Anterior cingulate cortex (tissue), 58 donors: ENCODE measurements at places on chromosomes 6 and 20.

DNA sequence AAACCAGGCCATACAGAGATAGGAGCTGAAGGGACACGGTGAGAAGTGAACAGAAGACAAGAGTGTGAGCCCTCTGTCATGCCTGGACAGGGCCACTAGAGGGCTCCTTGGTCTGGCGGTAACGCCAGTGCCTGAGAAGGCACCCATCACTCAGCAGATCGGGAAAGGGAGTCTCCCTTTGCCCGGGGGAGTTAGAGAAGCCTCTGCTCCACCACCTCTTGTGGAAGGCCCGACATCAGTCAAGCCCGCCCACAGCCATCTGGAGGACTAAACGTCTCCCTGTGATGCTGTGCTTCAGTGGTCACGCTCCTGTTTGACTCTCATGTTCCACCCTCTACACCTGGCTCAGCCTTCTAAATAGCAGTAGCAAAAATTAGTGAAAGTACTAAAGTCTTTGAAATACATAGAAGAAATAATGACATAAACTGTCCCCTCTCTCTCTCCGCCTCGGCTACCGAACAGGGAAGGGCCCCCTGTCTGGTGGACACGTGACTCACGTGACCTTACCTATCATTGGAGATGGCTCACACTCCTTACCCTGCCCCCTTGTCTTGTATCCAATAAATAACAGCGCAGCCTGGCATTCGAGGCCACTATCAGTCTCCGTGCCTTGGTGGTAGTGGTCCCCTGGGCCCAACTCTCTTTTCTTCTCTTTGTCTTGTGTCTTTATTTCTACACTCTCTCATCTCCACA lies 66.7 kb downstream of the RPP21 start:
- DNase-seq: no peak

GRCh38 chr20:62518911-62519310 lies 43.1 kb upstream of the GATA5 start:
- DNase-seq: no peak

- DNase-seq: no peak
Observed at GRCh38 chr6:43963203-43963602, 164.0 kb downstream of the MRPL14 start.

- peak; percentile 50 for DNase-seq
Observed at GRCh38 chr6:4647414-4648365, 128.5 kb upstream of the CDYL start.

- no peak for DNase-seq
Observed at GRCh38 chr6:57106990-57107389, 17.0 kb downstream of the ZNF451 start.

DNA sequence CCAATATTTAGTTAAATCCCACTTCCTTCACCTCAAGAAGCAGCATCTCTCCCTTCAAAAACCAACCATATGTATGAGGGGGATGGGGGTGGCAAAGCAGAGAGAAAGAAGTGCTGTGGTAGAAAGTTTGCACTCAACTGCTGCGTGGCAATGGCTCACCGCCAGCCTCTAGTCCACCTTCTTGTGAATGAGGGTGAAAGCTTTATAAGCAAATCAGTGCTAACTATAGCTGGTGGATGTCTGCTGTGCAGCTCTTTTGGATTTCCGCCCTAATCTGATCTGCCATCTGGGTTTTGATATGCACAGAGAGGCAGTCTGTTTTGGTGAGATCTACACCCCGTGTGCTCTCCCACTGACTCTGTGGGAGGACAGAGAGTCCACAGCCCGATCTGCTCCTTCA lies 281.2 kb upstream of the SUPT3H start:
- DNase-seq: no peak

GRCh38 chr6:146357578-146358430 lies 185.8 kb upstream of the RAB32 start:
- no peak for DNase-seq

DNA sequence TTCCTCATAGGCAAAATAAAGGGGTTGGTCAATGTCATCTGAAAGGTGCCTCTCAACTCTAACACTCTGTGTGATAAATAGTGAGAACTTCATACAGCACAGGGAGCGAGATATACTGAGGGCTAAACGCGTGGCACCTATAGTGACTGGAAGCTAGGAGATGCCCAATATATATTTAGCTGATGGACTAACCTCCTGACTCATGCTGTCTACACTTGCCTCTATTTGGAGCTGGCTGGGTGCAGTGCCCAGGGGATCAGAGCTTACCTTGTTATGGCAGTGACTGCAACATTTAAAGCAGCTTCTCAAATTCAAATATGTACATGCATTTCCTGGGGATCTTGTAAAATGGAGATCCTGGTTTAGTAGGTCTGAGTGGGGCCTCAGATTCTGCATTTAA lies 111.6 kb upstream of the PLN start:
- no peak for DNase-seq

- no peak for DNase-seq
Observed at GRCh38 chr6:20328924-20329300, 72.8 kb upstream of the E2F3 start.

- no peak for DNase-seq
Observed at GRCh38 chr6:72894091-72894490, 272.2 kb downstream of the KCNQ5 start.

DNA sequence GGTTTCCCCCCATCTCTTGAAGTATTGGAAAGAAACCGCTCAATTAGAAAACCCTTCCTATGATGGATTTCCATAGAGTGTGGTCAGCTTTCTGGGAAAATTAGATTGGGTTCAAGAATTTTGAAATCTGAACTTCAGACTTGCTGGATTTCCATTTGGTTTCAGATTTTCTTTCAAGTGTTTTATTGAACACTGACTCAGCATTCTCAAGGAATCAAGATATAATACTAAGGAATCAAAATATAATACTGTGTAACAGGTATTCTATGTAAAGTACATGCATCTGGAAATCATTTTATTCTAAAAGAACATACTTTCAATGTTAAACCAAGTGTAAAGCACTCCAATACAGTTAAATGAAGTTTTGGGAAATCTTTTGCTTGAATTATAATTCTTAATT lies 94.7 kb upstream of the CCN2 start:
- no peak for DNase-seq

DNA sequence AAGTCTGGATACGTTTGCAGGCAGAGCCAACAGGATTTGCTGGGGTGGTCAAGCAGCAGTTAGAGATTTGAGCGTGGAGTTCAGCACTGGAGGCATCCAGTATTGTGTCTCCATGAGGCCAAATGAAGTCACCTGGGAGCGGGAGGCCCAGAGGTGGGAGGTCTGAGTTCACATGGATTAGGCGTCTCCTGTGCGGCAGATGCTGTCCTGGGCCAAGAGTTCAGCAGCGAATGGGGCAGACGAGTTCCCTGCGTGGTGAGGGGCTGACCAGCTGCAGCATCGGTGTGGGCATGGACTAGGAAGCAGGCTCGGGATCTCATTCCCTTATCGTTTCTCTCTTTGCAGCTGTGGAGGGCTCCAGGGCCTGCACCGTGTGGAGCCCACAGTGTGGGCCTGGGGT lies 66.2 kb downstream of the BCAS4 start:
- DNase-seq: no peak

GRCh38 chr20:44723391-44723790 lies 8.2 kb downstream of the CCN5 start:
- DNase-seq: no peak

- DNase-seq: no peak
Observed at GRCh38 chr6:18424201-18424600, 37.1 kb downstream of the RNF144B start.
